Astrocyte (in vitro differentiated cells and primary cell): ENCODE measurements at places on chromosomes 1 and 21.

- DNase-seq: peak; percentile 82
Measured at GRCh38 chr1:208165659-208166058, 78.5 kb downstream of the PLXNA2 start.

DNA sequence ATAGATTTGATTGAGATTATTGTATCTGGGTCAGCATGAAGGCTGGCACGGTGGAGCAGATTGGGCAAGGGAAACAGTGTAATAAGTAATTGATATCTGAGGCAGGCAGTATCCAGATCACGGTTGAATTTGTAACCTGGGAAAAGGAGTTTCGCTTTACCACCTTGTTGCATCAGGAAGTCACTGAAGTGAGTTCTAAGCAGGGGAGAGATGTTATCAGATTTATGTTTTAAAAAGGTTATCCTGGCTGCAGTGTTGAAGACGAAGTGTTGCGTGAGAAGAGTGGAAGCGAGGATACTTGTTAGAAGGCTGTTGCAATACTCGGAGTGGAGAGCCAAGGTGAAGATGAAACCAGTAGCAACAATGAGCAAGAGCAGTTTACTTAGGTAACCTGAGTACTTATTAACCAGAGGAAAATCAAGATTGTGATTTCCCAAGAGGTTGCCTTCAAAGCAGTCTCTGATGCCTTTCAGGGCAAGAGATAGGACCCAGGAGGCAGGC, 77.8 kb downstream of the LHX9 start:
- DNase-seq: no peak

GRCh38 chr21:33587792-33588484, 546 bp downstream of the DONSON start:
- peak; percentile 7 for DNase-seq

DNA sequence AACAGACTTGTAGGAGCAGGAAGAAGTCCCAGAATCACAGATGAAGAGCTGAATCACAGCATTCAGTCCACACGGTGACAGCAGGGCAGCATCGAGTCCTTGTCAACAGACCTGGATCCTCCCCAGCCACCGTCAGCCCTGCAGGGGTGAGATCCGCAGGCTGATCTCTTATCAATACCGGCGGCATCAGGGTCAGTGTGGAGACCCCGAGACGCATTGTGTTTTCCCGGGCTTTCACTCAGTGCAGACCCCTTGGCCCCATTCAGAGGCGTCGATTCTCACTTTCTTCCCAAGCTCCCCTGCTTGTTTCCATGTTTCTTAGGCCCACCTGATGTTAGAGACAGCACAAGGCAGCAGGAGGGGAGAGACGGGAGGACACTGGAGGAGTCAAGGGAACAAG, 609.6 kb downstream of the PTPRU start:
- no peak for DNase-seq

- DNase-seq: peak; percentile 87
Measured at GRCh38 chr1:101293461-101294051, 56.7 kb downstream of the S1PR1 start.

DNA sequence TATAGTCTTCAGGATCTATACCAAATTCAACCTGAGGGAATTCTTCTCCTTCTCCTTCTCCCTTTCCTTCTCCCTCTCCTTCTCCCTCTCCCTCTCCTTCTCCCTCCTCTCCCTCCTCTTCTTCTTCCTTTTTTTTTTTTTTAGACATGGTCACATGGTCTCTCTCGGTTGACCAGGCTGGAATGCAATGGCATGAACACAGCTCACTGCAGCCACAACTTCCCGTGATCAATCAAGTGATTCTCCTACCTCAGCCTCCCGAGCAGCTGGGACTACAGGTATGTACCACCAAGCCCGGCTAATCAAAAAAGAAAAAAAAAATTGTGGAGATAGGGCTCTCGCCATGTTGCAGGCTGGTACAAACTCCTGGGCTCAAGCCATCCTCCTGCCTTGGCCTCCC, 51.5 kb downstream of the DNAI4 start:
- DNase-seq: no peak

DNA sequence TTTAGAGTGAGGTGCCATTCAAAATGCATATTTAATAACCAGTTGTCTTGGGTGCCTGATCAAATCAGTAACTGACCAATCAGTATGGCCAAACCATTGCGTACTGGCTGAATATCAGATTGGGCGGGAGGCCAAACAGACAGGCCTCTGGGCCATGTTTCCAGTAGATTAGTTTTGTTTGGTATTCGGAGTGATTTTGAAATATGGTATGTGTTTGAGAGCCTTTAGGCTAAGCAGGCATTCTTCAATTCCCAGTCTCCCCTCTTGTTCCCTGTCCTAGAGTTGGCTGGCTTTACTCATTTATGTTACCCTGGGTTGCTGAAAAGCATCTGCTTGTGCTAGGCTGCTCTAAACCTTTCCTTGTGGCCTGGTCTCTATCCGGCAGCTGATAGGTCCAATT, 80.1 kb downstream of the BACH1 start:
- peak; percentile 34 for DNase-seq

- no peak for DNase-seq
Measured at GRCh38 chr1:180579961-180580611, 21.3 kb downstream of the OVAAL start.

DNA sequence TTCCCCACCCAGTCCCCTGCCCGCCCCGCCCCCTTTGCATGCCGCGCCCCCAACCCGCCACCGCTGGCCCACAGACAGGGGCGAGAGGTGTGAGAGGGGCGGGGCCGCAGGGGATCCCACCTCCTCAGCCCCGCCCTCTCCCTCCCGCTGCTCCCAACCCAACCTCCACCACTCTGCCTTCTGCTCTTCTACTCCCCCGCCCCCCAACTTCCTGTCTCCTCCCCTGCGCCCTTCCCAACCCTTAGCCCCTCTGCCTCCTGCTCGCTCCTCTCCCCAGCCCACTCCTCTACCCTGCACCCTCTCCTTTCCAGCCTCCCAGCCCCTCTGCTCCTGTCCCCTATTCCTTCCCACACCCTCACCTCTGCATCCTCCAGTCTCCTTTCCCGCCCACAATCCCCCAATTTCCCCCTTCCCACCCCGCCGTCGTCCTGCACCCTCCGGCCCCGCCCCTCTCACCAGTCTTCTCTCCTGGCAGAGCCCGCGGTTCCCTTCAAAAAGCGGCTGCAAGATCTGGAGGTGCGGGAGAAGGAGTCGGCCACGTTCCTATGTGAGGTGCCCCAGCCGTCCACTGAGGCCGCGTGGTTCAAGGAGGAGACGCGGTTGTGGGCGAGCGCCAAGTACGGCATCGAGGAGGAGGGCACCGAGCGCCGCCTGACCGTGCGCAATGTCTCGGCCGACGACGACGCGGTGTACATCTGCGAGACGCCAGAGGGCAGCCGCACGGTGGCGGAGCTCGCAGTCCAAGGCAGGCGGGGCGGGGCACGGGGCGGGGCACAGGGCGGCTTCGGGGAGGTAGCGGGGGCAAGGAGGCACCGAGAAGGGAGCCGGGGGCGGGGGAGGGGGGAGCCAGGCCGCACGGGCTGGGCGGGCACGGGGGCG, 5.4 kb downstream of the OBSCN start:
- peak; percentile 41 for DNase-seq

DNA sequence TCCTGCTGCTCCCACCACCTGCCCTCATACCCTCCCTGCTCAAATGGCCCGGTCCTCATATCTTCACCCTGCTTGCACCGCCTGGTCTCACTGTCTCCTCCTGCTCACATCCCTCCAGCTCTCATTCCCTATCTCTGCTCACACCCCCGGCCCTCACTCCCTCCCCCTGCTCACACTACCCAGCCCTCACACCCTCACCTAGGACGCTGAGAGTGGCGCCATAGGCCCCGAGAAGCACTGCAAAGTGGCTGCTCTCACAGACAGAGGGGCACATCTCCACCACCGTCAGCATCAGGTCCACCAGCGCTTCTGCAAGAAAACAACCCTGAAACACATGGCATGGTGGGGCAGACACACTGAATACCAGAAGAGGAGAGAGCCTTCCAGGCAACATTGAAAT, 38.6 kb downstream of the MRAP start:
- no peak for DNase-seq

- DNase-seq: no peak
Measured at GRCh38 chr1:33022650-33023200, 14.0 kb downstream of the AK2 start.

DNA sequence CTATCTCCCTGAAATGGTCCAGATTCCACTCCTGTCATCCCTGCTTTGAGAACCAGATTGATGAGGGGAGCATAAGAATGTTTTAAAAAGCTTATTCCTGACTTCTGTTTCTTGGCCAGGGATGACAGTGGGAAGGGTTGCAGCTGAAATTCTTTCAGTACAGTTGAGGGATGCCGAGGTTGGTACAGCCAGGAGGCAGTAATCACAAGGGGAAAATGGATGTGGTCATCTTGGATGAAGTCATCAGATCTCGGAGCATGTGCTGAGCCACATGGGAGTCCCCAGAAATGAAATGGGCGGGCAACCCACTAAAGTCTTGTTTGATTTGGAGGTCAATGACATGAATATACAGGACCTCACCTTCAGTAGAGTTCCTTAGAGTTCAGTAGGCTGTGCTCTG, 18.7 kb upstream of the PLA2G2E start:
- no peak for DNase-seq

DNA sequence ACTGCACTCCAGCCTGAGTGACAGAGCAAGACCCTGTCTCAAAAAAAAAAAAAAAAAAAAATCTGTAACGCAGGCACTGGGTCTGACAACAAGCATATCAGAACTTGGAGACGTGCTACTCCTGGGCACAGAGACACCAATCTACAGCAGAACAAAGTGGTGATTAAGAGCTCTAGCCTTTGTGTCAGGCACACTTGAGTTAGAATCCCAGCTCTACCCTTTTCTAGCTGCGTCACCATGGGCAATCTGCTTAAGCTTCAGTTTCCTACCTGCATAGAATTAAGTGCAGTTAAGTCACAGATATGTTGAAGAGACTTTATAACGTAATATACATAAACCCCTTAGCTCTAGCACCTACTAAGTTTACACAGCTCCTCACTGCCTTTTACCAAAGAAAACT, 3.4 kb upstream of the CDCA8 start:
- DNase-seq: no peak

- no peak for DNase-seq
Measured at GRCh38 chr1:24639094-24639493, 4.0 kb upstream of the SRRM1 start.

DNA sequence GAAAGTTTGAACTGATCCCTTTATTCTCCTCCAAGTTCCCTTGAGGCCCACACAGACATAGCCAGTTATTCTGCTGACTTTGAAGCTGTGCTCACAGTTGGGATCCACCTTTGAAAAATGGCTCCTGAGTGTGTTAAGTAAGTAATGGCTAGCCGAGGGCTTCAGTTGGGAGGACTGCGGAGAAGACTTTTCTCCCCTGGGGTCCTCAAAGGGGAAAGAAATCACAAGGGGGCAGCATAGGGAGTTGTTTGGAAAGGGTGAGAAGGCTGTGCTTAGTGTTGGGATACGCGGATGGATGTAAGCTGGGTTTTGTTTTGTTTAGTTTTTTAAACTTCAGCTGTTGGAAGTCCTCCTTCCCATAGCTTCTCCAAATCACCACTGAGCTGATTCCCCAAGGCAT, 8.3 kb downstream of the PGM1 start:
- DNase-seq: no peak

DNA sequence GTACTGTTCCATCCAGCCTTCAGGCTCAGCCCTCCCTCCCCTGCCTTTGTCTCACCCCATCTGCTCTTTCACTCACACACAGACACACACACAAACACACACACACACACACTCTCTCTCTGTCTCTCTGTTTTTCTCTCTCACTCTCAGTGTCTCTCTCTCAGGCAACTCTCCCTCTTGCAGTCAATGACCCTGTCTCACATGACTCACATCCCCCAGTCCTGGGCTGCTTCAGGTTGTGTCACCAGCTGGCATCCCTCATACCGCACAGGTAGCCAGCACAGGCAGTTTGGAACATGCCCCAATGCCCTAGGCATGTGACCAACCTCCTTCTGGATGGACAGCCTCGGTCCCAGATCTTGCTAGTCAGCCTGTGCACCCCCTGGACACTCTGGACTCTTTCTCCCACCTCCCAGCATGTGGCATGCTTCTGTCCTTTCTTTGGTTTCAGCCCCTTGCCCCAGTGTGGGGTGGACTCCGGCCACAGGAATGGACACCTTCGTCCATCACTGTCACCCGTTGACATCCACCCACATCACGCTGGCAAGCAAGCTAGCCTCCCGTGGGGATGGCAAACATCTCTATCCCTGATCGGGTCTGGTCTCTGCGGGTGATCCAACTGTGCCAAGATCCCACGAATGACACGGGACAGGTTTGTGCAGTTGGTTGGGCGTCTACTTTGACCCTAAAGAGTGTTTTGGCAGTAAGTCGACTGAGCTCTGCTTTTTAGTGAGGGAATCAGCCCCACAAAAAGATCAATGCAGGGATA, 23.4 kb upstream of the FCGR2A start:
- no peak for DNase-seq

GRCh38 chr1:175193527-175193910, 943 bp upstream of the KIAA0040 start:
- no peak for DNase-seq

DNA sequence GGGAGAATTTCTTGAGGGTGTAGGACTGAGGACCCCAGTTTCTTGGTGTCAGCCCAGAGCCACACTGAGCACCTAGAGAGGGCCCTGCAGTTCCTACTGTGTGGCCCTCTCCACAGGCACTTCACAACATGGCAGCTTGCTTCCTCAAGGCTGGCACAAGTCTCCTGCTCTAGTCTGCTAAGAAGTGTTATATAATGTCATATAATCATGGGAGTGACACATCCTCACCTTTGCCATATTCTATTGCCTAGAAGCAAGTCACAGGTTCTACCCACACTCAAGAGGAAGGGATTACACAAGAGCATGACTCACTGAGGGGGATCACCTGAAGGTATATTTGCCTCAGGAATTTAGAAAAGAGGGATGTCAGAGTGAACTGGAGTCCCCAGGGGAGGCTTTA, 5.5 kb upstream of the SNX27 start:
- no peak for DNase-seq

DNA sequence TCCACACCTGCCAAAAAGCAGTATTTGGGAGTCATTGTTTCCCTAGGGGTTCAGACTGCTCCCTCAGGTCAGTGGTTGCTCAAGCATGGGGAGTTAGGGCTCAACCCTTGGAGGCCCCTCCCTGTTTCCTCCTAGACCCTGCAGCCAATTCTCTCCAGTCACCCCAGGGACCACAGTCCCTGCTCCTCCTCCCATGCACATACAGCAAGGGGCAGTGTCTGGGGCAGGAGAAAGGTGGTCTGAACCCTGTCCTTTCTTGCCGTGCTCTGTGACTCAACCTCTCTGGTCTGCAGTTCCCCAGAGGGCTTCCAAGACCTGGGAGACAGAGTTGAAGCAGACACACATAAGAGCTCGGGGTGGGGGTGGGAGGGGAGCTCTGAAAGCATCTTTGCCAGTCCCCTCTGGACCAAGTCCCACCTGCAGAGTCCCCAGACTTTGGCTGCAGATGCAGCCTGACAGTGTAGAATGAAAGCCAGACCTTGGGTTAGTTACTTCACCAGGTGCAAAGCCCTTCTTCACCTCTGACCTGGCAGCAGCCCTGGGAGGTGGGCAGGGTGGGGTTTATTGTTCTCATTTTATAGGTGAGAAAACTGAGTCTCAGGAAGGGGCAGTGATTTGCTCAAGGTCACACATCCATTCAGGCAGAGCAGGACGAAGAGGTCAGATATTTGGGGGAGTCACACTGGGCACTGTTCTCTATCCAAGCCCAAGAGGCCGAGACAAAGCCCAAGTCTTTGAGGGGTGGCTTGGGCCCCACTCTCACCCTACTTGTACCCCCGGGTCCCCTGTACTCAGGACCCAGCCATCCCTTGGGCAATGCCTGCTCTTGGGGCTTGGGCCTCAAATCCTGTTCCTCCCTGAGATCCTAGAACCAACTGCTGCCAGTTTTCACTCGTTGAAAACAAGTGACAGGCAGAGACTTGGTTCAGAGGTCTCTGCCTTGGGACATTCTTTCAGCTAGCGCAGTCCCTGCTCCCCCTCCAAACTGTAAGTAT, 748 bp downstream of the PDZK1IP1 start:
- DNase-seq: no peak
